Left lung (tissue), 14 donors: ENCODE measurements at places on chromosomes 6 and 20.

DNA sequence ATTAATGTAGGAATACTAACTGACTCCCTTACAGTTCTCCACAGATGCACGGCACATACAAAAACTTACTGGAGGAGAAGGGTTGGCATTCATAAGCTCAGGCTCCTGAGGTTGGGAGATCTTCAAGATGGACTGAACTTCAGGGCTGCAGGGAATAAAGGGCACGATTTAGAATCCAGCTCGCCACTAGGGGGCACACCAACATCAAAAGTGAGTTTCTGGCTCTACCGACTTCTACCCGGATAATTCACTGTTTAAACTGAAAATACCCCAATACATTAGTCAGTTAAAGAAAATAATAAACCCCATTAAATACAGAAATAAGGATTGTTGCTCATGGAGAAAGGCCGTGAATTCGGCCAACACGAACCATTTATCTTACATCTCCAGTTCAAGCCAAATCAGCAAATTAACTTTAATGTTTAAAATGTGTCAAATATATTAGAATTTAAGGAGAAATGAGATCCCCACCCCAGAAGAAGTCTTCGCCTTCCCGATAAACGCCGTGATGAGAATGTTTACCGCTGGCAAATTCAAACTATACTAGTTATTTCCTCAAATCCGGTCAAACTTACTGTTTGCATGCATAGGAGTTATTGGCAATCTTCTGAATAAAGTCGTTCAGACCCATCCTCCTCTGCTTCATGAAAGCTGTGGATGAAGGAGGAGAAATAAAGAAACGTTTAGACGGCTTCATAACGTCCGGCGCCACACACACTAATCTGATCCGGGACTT lies 121.7 kb upstream of the SLC2A12 start:
- no peaks in the 10 kb centered on the region for H3K27me3 ChIP-seq
- H3K4me1 ChIP-seq = peaks cover 3% of the 10 kb centered on the region
- DNase-seq = no peak
- H3K4me3 ChIP-seq = peak overlapping the region; percentile 69
- H3K36me3 ChIP-seq = peaks cover 48% of the 10 kb centered on the region

DNA sequence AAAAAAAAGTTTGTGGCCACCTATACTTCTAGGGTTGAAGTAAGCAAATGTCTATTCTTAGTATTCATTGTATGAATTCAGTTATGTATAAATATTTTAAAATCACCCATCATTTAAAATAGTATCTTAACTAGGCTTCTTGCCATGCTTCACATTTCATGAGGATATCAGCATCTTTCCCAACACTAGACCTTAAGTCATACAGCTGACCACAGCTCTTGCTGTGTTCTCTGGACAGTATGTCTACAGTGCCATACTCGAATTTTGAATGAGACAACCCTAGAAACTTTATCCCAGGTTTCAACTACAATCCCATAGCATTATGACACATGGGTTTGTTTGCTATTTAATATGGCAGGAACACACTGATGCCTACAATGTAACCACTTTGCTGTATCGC lies 5.2 kb downstream of the TXNDC5 start:
- no peak overlapping the region for H3K4me3 ChIP-seq
- H3K36me3 ChIP-seq = peaks cover 4% of the 10 kb centered on the region
- H3K27ac ChIP-seq = no peak overlapping the region
- peaks cover 7% of the 10 kb centered on the region for H3K4me1 ChIP-seq

- no peak for DNase-seq
- no peaks in the 10 kb centered on the region for H3K36me3 ChIP-seq
- H3K27me3 ChIP-seq = no peaks in the 10 kb centered on the region
- no peaks in the 10 kb centered on the region for H3K4me1 ChIP-seq
- H3K4me3 ChIP-seq = no peak overlapping the region
Measured at GRCh38 chr6:25503686-25504085, 148.3 kb upstream of the SCGN start.

- H3K4me1 ChIP-seq = peaks cover 59% of the 10 kb centered on the region
- H3K36me3 ChIP-seq = no peaks in the 10 kb centered on the region
- no peak for DNase-seq
- no peaks in the 10 kb centered on the region for H3K27me3 ChIP-seq
- H3K27ac ChIP-seq = peak overlapping the region; percentile 49
Measured at GRCh38 chr6:13404892-13405254, 76.5 kb upstream of the TBC1D7 start.

DNA sequence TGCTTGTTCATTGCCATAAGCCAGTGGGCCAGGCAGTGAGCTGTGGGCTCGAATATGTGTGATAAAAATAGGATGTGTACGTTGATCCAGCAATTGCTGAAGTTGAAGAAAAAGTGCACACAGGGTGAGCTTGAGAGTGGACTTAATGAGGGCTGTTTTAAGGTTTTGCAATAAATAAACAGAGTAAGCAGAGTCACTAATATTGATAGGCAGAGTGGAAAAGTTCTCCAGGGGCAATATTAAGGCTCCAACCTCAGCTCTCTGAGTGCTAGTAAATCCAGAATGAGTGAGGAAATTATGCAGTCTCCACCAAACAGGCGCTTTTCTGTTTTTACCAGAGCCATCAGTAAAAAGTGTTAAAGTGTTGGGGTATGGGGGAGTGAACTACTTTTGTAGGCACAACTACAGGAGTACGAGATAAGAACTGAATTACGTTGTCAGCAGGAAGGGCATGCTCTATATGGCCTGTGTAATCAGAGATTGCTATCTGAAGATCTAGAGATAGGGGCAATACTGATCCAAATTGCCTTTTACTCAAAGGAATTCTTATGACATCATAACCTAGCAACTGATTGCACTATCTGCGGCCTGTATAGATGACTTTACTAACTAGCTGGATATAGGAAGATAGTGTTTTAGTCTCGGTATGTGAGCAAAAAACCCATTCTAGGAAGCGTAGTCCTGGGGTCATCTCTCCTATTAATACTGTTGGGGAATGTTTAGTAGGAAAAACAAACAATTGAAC lies 7.6 kb upstream of the TBC1D20 start:
- no peaks in the 10 kb centered on the region for H3K27me3 ChIP-seq
- H3K4me3 ChIP-seq = no peak overlapping the region
- H3K27ac ChIP-seq = no peak overlapping the region
- no peaks in the 10 kb centered on the region for H3K36me3 ChIP-seq
- no peak for DNase-seq
- H3K4me1 ChIP-seq = no peaks in the 10 kb centered on the region

DNA sequence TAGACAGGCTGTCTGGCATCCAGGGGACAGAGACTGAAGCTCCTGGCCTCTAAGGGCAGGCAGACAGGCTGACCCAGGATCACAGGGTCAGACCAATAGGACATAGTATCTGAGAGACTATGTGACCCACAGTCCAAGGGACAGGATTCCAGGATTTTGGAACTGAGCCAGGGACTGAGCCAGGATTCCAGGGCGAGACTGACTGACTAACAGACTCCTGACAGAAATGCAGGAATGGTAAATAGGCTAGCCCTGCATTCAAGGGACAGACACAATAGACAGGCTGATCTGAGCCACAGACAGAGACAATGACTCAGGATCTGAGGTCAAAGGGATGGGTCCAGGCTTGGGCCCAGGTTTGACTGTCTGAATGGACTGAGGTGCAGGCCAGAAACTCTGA lies 19.8 kb downstream of the XKR7 start:
- no peaks in the 10 kb centered on the region for H3K4me1 ChIP-seq
- no peaks in the 10 kb centered on the region for H3K36me3 ChIP-seq
- no peak overlapping the region for H3K4me3 ChIP-seq
- no peak overlapping the region for H3K27ac ChIP-seq
- H3K27me3 ChIP-seq = no peaks in the 10 kb centered on the region

DNA sequence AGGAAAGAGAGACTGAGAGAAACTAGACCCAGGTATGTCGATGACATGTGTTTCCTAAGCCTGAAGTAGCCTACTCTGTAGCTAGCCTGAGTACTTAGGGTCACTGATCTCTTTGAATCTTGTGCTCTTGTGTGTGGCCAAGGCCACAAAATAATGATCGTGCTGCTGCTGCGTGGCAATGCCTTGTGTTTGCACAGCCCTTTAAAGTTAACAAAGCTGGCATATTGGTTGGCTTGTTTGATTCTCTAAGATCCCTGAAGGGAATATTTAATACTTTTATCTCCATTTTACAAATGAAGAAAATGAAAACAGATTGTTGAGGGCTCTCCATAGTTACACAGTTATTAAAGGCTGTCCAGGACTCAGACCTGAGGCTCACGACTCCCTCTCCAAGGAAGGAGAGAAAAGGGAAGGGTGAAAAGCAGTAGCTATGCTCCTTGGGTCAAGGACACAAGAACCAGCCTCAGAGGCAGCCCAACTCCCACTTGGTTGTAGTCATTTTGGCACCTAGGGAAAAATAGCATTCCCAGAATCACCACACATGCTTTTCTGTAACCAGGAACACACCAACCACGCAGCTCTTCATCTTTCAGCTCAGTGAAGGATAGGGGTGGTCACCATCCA lies 130.7 kb downstream of the LRFN2 start:
- no peaks in the 10 kb centered on the region for H3K27me3 ChIP-seq
- H3K4me1 ChIP-seq = no peaks in the 10 kb centered on the region
- no peak for DNase-seq
- H3K36me3 ChIP-seq = no peaks in the 10 kb centered on the region

DNA sequence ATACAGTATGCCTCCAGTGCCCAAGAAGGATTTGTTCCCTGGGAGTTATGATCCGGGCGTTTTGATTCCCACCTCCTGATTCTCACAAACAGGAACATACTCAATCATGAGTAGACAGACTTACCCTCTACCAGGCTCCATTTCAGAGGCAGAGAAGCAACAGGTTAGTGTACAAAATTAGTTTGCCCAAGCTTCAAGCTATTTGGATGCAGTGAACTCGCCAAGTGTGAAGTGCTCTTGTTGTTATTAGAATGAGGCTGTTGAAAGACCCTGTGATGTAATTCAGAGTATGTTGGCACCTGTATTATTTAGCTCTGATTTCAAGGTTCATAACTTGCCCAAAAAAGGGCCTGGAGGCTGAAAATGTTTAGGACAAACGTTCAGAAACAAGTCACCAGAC lies 247.0 kb downstream of the PHACTR1 start:
- H3K36me3 ChIP-seq = no peaks in the 10 kb centered on the region
- no peak for DNase-seq
- peaks cover 16% of the 10 kb centered on the region for H3K4me1 ChIP-seq
- no peak overlapping the region for H3K4me3 ChIP-seq

DNA sequence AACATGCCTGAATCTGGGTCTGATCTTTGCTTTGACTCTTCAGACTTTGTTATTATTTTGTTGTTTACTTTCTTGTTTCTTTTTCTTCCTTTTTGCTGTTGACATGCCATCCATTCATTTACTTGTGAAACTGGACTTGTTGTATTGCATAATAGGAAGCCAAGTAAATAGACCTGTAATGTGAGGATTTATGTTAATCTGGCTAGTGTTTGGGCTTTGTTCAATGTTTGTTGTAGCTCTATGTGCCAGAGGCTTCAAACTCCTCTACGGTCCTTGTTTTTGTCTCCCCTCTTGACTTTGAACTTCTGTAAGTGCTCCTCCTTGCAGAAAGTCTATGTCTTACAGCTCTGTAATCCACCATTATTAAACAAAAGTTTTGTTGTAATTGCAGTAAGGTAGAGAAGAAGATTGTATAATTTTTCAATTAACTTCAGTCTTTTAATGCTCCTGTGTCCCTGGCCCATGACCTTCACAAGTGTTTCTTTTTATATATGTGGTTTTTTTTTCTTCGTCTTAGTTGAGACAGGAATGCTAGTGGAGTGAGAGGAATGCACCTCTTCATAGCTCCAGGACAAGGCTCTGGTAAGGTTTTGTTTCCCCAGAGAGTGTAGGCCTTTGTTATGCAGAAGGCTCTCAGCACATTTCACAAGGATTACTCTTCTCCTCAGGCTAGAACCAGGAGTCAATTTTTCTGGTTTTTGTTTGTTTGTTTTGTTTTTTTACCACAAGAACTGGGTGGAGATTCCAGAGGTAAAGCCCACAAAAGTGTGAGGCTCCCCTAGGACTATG lies 1061.8 kb upstream of the CITED2 start:
- no peaks in the 10 kb centered on the region for H3K36me3 ChIP-seq
- no peak overlapping the region for H3K27ac ChIP-seq
- no peak overlapping the region for H3K4me3 ChIP-seq
- no peaks in the 10 kb centered on the region for H3K4me1 ChIP-seq

GRCh38 chr6:19839237-19839546 lies 2.0 kb downstream of the ID4 start:
- no peak for DNase-seq
- peaks cover 91% of the 10 kb centered on the region for H3K27me3 ChIP-seq
- no peaks in the 10 kb centered on the region for H3K36me3 ChIP-seq
- peaks cover 4% of the 10 kb centered on the region for H3K4me1 ChIP-seq
- peak overlapping the region; percentile 80 for H3K27ac ChIP-seq

GRCh38 chr20:7908905-7909304 lies 31.4 kb downstream of the HAO1 start:
- no peaks in the 10 kb centered on the region for H3K4me1 ChIP-seq
- H3K27me3 ChIP-seq = no peaks in the 10 kb centered on the region
- no peak for DNase-seq
- no peaks in the 10 kb centered on the region for H3K36me3 ChIP-seq
- H3K4me3 ChIP-seq = no peak overlapping the region

DNA sequence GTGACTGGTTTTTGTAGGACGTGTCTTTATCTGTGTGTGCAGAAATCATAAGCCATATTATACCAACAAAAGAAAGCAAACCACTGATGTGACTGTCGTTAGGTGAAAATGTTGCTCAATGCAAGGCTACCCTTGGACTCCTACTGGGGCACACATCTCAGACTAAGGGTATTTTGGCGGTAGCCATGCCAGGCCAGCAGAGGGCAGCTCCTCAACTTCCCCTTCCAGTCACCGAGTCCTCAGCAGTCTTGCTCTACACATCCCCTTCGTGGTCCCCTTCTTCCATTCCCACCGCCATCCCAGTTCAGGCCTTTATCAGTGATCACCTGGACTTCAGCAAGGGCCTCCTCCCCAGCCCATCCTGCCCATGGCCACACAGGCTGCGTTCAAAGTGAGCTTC lies 113.7 kb upstream of the GGTLC1 start:
- H3K4me1 ChIP-seq = no peaks in the 10 kb centered on the region
- no peaks in the 10 kb centered on the region for H3K27me3 ChIP-seq
- no peak for DNase-seq
- H3K27ac ChIP-seq = no peak overlapping the region

DNA sequence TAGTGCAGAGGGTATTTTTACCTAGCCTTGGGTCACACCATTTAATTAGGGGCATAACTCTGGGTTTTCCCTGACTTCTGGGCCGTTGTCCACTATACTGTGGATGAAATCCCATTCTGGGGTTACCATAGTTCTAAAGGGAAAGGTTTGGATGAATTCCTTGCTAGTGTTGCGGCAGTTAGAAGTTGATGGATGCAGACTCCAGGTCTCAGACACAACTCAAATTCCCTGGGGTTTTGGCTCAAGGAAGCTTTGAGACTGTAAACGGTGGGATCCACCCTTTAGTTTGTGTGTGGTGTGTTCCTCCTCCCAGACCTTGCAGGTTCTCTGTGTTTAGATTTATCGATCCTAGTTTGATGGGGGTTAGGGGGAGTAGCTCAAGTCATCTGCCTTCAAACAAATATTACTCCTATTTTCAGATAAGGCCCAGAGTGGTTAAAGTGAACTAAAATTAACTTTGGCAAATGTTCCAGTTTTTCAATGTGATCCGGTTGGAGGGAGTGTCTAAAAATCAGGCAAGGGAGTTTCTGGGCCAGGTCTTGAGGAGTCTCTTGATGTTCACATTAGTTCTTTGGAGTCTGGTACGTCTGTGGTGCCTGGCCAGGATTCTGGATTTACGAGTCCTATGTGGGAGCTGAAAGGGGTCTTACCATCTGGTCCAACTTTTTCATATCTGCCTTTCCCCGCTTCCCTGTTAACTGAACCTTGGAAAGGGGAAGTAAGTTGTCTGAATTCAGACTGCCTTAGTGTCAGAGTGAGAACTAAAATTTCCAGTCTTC lies 1.5 kb downstream of the RALY start:
- H3K36me3 ChIP-seq = no peaks in the 10 kb centered on the region
- no peaks in the 10 kb centered on the region for H3K27me3 ChIP-seq
- no peak for DNase-seq
- peaks cover 31% of the 10 kb centered on the region for H3K4me1 ChIP-seq
